ENCODE measurements at places on chromosomes 7 and 10.

- DNase-seq: no peak
These were observed 91.8 kb downstream of the BAMBI start for GRCh38 chr10:28769091-28769604.

DNA sequence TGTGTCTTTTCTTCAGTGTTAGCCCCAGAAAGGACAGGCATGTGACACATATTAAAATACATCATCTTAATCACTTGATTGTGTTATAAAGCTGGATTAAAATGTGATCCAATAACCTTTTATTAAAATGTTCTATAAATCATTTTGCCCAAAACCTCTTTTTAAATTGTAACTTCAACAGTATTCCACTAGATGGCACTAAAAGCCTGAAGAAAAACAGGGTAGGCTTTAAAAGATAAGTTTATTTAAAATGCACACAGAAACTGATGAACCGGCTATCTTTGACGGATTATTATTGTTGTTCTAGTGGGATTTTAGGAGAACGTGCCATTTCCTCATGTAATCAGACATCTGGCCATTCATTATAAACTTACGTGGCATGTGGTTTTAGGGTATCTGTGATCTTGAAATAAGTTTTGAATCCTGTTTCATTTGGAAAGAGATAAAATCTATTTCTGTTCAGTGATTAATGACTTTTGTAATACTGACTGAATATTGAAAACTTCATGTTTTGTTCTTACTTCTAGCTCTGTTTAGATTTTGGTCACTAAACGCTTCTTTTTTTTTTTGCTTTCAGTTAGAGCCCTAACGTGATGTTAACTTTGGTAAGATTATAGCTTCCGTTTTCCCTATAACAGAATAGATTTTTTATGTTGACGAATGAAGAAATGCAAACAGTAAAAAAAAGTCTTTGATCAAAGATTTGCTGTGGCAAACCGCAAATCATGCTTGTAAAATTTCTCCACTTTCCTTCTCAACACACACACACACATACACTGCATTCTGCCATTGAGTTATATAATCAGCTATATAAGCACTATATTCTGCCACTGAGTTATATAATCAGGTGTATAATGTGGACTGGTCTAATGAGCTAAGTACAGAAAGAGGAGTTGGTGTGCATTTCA is 13.6 kb downstream of the VPS50 start:
- DNase-seq: peak; percentile 37

- DNase-seq: peak; percentile 19
These were observed 64.7 kb downstream of the MACC1 start for GRCh38 chr7:20152511-20152910.

GRCh38 chr10:57846307-57847065 is 421.2 kb downstream of the IPMK start:
- no peak for DNase-seq

- no peak for DNase-seq
These were observed 143.4 kb downstream of the CCDC71L start for GRCh38 chr7:106517508-106517907.
